ENCODE measurements at places on chromosomes 4 and X. TPM values are rescaled to one million over a fixed set of nuclear protein-coding genes. Genes with fewer than 3 reads are reported as not detected.

DNA sequence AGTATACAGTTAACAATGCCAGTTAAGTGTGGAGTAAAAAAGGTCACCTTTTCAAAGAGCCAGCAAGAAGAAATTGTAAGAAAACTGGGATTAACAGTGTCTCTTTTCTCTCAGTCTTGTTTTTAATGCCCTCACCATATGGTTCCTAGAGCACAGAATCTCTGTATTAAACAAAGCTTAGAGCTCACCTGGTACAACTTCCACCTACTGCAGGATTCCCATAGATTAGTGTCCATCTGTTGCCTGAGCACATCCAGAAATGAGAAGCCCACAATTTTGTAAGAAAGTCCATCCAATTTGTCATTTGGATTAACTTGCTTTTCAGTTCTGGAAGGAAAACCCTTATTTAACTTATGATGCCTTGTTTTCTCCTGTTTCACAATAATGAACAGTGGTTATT lies 1037.1 kb downstream of the STPG2 start:
- no peaks in the 10 kb centered on the region for H3K4me1 ChIP-seq
- no peak for DNase-seq
- no peak overlapping the region for H3K27ac ChIP-seq
- no peak overlapping the region for H3K4me3 ChIP-seq
- no peaks in the 10 kb centered on the region for H3K36me3 ChIP-seq

DNA sequence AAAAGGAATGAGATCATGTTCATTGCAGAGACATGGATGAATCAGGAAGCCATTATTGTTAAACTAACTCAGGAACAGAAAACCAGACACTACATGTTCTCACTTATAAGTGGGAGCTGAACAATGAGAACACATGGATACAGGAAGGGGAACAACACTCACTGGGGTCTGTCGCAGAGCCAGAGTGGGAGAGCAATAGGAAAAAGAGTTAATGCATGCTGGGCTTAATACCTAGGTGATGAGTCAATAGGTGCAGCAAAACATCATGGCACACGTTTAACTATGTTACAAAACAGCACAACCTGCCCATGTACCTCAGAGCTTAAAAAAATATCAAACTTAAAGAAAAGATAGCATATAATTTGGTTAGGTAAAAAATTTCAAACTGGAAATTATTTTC lies 281.4 kb downstream of the PABPC4L start:
- DNase-seq = no peak
- no peaks in the 10 kb centered on the region for H3K36me3 ChIP-seq
- H3K27me3 ChIP-seq = no peaks in the 10 kb centered on the region
- H3K27ac ChIP-seq = no peak overlapping the region
- no peak overlapping the region for H3K4me3 ChIP-seq

DNA sequence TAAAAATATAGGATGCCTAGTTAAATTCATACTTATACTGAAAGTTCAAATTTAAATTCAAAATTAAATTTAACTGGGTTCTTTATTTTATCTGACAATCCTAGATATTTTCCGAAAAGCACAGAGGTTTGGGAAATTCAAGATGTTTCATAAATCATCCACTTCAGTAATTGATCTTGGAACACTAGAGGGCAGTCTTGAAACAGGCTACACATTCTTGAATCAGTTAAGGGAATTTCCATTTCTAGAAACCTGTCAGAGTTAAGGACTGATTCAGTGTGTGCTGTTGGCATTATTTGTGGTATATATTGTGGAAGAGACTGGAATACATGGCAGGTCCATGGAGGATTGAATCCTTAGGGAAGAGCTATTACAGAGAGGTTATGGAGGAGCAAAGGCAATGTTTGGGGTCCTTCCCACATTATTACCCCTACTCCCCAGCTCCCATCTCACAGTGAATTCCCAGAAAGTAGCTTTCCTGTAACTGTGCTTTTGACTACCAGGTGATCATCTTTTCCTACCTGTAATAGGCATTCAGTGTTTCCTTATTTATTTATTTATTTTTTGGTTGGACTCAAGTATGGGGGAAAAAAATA lies 92.9 kb downstream of the EGF start:
- no peaks in the 10 kb centered on the region for H3K27me3 ChIP-seq
- no peak overlapping the region for H3K27ac ChIP-seq
- peak; percentile 63 for DNase-seq
- no peaks in the 10 kb centered on the region for H3K36me3 ChIP-seq
- no peak overlapping the region for H3K4me3 ChIP-seq
- no peaks in the 10 kb centered on the region for H3K4me1 ChIP-seq

DNA sequence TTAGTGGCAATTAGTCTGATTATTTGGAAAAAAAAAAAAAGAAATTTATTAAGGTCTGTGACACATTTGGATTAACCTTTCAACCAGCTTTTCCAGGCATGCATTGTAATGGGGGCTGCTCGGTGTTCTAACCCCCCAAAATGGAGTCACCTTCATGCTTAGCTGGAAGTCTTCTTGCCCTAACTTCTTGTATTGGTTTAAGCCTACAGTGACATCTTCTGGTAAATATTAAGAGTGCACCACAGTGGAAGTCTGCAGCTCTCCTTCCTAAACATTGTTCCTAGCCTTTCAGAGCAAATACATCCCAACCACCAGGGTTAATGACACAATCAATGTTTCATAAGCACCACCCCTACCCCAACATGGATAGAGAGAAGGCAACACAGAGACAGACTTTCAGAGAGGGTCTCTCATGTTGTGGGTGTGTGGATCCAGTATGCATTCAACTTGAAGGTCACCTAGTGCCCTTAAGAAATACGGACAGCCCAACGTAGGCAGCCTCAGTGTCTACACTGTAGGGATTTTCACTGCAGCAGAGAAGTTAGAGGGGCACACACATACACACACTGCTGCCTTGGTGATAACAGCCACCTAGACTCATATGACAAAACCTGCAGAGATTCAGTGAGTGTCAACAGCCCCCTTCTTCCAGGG lies 142.9 kb upstream of the MBNL3 start:
- H3K4me1 ChIP-seq = no peaks in the 10 kb centered on the region
- no peak overlapping the region for H3K27ac ChIP-seq
- DNase-seq = peak; percentile 53
- no peak overlapping the region for H3K4me3 ChIP-seq
- H3K27me3 ChIP-seq = no peaks in the 10 kb centered on the region

Gene NAP1L3
- 0.12 TPM for total RNA-seq

Gene PDZD4
- total RNA-seq = not detected

Gene AWAT2
- not detected for total RNA-seq

- H3K27ac ChIP-seq = no peak overlapping the region
- H3K4me1 ChIP-seq = peaks cover 33% of the 10 kb centered on the region
- no peak overlapping the region for H3K4me3 ChIP-seq
- no peaks in the 10 kb centered on the region for H3K27me3 ChIP-seq
These were observed 160.7 kb downstream of the PPP3CA start for GRCh38 chr4:101186567-101187184.

DNA sequence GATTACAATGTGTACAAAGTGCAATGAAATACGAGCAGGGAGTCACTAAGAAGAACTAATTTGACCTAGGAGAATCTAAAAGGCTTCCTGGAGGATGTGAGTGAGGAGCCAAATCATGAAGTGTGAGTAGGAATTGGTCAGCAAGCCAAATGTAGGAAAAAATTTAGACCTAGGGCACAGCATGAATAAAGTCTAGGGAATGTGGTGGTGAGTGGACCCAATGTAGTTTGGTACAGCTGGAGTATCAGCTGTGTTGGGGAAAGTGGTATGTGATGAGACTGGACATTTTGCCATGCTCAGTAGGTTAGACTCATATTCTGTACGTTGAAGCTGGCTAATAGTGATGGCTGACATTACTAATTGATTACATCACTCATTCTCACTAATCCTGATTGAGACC lies 191.0 kb downstream of the AFF2 start:
- no peak overlapping the region for H3K4me3 ChIP-seq
- no peaks in the 10 kb centered on the region for H3K27me3 ChIP-seq
- H3K36me3 ChIP-seq = no peaks in the 10 kb centered on the region
- no peak overlapping the region for H3K27ac ChIP-seq

GRCh38 chrX:134294548-134294947 lies 57.6 kb downstream of the CCDC160 start:
- DNase-seq = no peak
- H3K36me3 ChIP-seq = no peaks in the 10 kb centered on the region
- no peaks in the 10 kb centered on the region for H3K4me1 ChIP-seq
- no peak overlapping the region for H3K27ac ChIP-seq

DNA sequence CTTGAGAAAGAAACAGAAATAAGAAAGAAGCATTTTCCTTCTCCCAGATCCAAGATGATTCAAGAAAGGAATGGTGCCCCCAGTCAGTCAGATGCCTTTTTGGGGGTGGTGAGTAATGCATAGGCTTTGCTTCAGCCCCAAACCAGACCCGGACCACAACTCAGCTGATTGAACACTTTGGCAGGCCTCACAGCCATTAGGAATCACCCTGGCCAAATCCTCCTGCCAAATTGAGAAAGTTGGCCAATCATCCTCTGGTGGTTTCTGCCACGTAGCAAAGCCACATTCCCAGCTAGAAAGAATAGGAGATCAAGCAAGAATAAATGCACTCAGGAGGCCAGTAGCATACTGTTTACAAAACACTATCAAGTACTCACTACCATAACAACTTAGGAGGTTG lies 33.7 kb downstream of the FRMD7 start:
- no peaks in the 10 kb centered on the region for H3K36me3 ChIP-seq
- DNase-seq = no peak
- H3K27me3 ChIP-seq = no peaks in the 10 kb centered on the region
- H3K4me3 ChIP-seq = no peak overlapping the region
- no peaks in the 10 kb centered on the region for H3K4me1 ChIP-seq
- H3K27ac ChIP-seq = no peak overlapping the region

Gene EIF1AX
- 42.7 TPM for total RNA-seq

DNA sequence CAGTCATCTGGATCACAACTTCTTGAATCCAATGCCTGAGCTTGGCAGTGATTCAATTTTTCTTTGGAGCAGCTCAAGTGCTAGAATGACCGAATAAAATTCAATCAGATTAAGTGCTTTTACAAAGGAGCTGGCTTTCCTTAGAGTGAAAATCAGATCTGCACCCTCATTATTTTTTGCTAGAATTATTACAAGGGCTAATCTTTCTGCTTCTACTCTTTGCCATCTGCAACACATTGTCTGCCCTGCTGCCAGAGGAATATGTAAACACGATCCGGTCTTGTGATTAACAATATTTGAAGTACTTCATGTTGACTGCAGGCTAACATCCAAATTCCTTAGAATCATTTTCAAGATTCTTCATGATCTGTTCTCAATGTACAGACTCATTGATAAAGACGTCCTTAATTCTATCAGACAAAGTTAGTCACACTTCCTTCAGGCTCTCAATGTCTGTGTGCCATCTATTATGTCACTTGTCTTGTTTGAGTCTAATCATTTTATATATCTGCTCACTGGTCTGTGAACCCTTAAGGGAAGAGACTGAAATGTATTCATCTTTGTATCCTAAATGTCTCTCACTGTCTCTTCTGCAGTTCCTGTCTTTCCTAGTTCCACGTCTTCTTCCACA lies 531.2 kb downstream of the GALNTL6 start:
- DNase-seq = no peak
- no peaks in the 10 kb centered on the region for H3K36me3 ChIP-seq
- no peak overlapping the region for H3K27ac ChIP-seq
- H3K4me3 ChIP-seq = no peak overlapping the region
- no peaks in the 10 kb centered on the region for H3K4me1 ChIP-seq

DNA sequence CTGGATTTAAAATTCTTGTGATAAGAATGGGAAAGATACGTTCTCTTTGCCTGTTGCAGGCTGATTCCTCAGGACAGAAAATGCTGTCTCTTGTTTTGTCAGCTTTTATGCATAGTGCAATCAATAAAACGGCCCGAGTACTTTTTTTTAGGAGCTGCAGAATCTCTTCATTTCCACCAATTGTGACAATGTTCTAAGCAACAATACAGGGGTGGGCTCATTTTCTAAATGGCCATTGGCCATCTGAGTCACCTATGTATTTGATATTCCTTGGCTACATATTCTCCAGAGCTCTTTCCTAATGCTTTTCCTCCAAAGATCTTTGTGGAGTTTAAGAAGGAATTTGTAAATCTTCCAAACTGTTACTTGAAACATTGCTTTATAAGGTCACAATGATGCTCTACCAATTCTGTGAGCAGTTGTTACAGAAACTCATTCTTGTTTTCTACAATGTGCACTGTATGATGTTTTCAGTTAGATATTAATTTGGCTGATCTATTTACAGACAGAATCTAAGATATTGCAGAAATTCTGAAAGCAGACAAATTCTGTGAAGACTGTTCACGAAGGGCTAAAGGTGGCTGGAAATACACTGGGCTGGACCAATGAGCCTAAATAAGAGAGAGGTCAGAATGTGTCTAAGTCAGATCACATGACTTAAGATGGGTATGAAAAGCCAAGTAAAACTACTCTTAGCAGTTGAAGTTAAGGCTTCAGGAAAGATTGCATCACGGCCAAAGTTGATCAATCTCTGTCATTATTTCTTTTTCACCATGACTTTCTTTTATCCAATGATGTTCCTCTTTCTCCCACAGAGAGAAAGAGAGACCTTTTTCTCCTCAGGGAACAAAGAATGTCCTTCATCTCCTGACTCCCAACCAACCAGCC lies 33.4 kb downstream of the TAPT1 start:
- no peaks in the 10 kb centered on the region for H3K27me3 ChIP-seq
- peaks cover 28% of the 10 kb centered on the region for H3K36me3 ChIP-seq
- no peak overlapping the region for H3K27ac ChIP-seq

Gene ETDA
- not detected for total RNA-seq

DNA sequence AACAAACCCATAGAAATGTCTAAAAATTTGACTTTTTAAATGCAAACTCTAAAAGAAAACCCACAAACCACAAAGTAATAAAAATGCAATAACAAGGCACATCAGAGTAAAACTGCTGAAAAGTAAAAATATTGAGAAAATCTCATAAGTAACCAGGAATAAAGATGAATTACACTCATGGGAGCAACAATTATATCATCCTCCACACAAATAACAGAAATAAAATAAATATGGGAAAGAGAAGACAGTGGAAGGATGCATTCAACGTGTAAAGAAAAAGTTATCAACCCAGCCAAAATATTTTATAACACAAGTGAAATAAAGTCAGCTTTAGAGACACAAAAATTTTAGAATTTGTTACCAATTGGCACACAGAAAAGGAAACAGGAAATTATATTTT lies 1420.2 kb downstream of the PCDH18 start:
- DNase-seq = no peak
- no peak overlapping the region for H3K4me3 ChIP-seq
- no peaks in the 10 kb centered on the region for H3K27me3 ChIP-seq
- no peak overlapping the region for H3K27ac ChIP-seq
